ENCODE measurements at places on chromosomes 7 and 10.

GRCh38 chr10:126905776-126906703, 812 bp downstream of the DOCK1 start:
- DNase-seq: no peak

DNA sequence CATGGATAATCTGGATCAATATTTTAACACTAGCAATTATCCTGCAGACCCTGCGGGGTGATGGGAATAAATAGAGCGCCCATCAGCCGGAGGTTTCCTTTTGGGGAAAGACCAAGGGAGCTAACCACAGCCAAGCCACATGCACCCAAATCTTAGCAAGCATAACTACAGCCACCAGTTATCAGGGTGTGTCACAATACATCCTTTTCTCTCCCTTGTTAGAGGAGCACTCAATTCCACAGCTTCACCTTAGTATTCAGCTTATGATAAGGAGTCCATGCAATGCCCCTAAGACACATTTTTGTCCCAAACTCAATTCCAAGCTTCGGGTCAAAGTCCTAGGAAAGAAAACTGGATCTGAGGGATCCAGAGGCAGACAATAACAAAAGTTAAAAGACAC, 15.9 kb downstream of the TOMM7 start:
- no peak for DNase-seq

GRCh38 chr7:85215098-85215497, 28.2 kb upstream of the SEMA3D start:
- no peak for DNase-seq

GRCh38 chr7:47066976-47067614, 514.8 kb downstream of the TNS3 start:
- no peak for DNase-seq

DNA sequence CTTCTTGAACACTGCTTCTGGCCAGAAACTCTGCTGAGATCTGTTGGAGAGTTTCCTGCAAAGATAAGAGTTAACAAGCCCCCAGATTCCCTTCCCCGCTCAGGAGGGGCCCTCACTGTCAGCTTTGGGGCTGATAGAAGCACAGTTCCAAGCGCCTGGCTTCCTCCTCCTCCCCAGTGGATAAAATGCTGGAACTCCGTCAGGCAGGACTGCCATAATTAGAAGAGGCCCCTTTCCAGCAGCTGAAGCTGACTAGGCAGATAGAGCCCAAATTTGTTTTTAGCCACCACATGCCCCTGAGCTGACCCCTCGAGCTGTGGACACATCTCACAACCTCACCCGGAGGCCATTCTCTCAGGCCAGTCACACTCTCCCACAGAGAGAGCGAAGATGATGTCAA, 89.4 kb downstream of the TBXAS1 start:
- no peak for DNase-seq

GRCh38 chr7:16914771-16915170, 33.0 kb upstream of the AGR3 start:
- DNase-seq: no peak

DNA sequence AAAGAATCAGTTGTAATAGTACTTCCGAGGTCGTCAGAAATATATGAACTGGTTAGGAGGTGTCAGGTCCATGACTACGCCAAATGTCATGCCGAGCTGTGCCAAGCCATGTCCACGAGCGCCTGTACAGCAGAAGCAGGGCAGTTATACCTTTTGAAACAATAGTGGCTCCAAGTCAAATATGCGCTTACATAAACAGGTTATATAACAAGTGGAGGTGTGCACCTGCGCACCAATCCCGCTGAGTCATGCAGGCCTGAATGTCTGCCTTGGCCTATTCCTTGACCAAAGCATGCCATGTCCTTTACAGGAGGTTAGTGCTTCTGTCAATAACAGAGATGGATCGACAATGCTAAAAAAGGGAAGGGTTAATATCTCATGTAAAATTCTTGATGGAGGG, 21.3 kb upstream of the TRUB1 start:
- DNase-seq: no peak

DNA sequence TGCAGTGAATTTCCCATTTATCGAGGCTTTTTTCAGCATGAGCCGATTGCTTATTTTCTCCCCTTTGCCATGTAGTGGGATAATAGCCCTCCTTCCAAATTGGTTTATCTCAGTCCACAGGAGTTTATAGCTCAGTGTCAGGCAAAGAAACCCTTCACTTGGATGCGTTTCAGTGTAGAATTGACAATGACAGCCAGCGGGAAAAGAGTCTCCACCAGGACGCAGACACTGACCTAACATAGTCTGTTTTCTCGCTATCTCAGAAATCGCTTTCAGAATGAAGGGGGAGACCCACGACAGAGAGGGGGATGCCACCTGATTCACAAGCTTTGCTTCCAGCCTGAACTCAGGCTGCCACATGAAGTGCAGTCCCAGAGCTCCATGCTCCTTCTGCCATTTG, 43.5 kb upstream of the TCERG1L start:
- DNase-seq: no peak

GRCh38 chr7:137925091-137925490, 76.8 kb downstream of the CREB3L2 start:
- DNase-seq: no peak

GRCh38 chr7:128168667-128169210, 72.3 kb upstream of the LEP start:
- DNase-seq: no peak

DNA sequence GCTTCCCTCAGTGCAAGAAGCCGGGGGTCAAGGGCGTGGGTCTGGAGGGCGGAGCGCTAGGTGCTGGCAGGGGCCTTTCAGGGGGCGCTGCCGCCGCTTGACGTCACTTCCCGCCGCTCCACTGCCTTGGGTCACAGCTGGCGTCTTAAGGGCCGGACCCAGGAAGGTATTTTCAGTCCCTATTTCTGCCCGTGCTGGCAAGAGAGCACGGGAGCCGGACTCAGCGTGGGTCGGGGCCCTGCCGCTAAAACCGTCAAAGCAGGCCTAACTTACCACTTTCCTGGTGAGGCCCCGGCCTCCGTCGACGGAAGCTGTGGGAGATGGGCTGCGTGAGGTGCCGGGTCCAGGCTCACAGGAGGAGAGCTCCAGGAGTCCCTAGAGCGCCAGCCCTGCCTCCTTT, 12.0 kb downstream of the VAX1 start:
- DNase-seq: no peak

DNA sequence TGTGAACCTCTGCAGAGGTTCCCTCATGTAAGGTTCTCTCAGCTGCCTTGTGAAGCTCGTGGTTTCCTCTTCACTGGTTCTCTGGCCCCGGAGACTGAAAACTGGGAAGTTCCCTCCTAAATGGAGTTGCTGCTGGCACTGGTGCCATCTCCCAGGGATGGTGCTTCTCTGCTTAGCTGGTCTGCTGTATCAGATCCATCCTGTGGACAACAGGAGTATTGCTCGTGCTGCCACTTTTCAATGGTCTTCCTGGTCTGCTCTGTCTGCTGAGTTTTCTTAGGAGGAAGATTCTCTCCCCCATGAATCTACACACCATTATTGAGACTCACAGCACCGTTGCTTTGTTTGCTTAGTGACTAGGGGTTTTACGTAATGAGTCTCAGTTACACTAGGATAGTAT, 247.8 kb downstream of the OTUD1 start:
- DNase-seq: no peak

All from GOT3 (cell line).